HCEC 1CT (cell line): ENCODE measurements at places on chromosomes 11 and 22.
A peak's percentile ranks its signal among the peaks of the same experiment; 100 is the strongest.

GRCh38 chr22:46684706-46685105, 53.3 kb downstream of the CERK start:
- no peak for DNase-seq

GRCh38 chr11:47324520-47324919, 28.0 kb downstream of the MYBPC3 start:
- DNase-seq = no peak

GRCh38 chr11:67542169-67542568, 18.9 kb upstream of the CABP2 start:
- no peak for DNase-seq

GRCh38 chr11:9396310-9396709, 11.9 kb downstream of the IPO7 start:
- DNase-seq = no peak

DNA sequence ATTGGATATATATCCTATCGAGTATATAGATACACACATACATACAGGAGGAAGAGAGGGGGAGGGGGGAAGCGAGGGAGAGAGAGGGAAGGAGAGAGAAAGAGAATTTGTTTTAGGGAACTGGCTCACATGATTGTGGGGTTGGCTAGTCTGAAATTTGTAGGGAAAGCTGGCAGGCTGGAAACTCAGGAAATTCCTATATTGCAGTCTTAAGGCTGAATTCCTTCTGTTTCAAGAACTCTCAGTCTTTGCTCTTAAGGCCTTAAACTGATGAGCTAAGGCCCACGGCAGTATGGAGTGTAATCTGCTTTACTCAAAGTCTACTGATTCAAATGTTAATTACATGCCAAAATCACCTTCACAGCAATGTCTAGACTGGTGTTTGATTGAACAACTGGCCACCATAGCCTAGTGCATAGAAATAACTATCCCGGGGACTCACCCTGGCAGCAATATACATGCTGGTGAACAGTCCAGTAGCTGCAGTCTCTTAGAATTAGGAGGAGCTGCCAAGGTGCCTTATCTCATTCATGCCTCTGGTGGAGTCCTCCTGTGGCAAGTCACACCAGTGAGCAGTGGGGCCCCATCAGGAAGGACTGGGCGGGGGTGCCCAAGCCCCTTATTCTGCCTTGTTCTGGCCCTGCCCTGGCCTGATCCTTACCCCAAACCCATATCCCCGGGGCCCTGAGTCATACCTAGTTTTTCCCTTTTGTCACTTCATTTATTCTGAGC, 59.7 kb upstream of the AMPD3 start:
- no peak for DNase-seq

- DNase-seq = no peak
These were observed 32.1 kb upstream of the SOX10 start for GRCh38 chr22:38016182-38017151.

DNA sequence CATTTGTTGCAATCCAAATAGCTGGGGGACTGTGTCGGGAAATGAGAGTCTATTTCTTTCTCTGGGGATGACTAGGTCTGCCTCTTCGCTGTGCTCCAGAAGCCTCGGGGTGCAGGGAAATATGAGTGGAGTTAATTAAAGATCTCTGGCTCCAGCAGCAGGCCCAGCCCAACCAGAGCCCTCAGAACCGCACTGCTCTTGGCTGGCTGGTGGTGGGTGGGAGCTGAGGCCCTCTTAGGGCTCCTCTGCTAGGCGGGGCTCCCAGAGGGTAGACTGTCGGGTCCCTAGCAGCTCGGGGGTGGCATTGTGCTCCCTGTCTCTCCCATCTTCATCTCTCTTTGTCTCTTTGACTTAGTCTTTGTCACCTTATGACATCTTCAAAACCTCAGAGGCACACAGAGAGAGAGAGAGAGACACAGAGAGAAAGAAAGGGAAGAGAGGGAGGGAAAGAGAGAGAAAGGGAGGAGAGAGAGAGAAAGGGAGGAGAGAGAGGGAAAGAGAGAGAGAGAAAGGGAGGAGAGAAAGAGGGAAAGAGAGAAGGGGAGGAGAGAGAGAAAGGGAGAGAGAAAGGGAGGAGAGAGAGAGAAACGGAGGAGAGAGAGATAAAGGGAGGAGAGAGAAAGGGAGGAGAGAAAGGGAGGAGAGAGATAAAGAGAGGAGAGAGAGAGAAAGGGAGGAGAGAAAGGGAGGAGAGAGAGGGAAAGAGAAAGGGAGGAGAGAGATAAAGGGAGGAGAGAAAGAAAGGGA, 20.2 kb downstream of the MPPED1 start:
- DNase-seq = no peak

DNA sequence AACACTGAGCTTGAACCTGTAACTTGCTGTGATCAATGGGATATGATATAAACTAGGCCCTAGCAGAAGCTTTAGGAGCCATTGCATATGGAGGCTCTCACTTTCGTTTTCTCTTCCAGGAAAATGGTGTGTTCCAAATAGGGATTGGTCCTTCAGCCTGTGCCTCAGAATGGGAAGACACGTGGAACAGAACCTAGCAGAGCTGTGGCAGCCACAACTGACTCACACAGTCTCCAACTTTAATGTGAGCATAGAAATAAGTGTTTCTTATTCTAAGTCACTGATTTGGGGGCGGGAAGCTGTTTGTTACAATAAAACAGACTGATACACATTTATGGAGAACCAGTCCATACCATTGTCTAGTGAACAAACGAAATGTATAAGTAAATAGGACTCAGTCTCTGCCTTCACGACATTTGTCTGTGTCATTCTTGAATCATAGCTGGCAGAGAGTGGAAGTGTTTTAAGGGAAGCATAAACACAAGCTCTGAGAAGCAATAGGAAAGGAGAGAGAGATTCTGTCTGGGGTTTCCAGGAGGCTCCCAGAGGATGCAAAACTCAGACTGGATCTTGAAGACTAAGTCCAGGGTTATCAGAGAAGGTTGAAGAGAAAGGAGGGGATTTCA, 97.3 kb downstream of the GALNT18 start:
- no peak for DNase-seq

- DNase-seq = no peak
These were observed 9.0 kb downstream of the RPL27A start for GRCh38 chr11:8691601-8692000.

DNA sequence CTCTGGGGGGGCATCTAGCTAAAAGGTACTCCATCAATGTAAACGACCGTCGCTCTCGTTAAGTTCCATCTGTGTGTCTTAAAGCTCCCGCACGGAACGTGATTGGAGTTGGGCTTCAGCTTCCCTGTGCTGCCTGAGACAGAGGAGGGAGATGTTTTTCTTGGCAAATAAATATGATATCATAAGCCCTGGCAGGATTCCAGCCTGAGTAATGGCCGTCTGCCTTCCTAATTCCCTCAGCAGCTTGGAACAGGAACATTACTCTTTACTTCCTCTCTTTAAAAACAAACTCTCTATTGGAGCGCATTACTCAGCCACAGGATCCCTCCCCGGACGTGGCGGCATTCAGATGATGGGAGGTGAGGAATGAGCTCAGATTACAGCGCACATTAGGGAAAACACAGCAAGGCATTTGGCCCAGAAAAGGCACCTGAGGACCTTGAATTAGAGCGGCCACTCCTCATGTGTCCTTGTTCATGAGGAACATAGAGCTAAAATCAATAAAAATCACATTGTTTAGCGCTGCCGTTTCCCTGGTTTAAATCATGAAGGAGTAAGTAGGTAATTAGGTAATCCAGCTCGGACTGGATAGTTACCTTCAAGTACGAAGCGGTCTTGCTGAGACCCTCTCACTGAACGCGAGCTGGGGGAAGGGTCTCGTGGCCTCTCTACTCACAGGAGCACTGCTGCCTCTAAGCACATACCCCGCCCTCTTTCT, 230.4 kb downstream of the ST3GAL4 start:
- peak; percentile 88 for DNase-seq

DNA sequence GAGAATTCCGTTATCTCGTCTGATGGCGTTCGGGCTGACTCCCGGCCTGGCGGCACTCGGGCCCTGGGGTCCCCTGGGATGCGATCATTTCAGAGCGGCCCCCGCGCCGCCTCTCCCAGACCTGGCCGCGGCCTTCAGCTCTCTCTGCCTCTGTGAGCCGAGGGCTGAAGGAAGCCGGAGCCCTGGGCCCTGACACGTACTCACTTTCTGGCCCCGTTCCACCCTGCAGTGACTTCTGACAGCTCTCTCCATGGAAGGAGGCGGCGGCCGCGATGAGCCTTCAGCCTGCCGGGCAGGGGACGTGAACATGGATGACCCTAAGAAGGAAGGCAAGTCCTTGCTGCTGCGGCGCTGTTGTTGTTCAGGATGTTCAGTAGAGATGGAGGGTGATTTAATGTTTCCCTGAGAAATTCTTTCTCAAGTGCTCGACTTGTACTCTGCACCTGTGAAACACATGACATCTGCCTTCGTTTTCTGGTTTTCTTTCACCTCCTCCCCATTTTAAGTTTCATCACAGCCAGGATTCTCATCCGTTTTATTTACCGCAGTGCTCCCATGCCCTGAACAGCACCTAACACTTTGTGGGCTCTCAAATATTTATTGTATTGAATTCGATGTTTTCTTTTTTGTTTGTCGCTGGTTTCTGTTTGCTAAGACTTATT, 612 bp downstream of the GTSE1 start:
- peak; percentile 55 for DNase-seq

- no peak for DNase-seq
These were observed 1.7 kb upstream of the MYEOV start for GRCh38 chr11:69292221-69292648.

DNA sequence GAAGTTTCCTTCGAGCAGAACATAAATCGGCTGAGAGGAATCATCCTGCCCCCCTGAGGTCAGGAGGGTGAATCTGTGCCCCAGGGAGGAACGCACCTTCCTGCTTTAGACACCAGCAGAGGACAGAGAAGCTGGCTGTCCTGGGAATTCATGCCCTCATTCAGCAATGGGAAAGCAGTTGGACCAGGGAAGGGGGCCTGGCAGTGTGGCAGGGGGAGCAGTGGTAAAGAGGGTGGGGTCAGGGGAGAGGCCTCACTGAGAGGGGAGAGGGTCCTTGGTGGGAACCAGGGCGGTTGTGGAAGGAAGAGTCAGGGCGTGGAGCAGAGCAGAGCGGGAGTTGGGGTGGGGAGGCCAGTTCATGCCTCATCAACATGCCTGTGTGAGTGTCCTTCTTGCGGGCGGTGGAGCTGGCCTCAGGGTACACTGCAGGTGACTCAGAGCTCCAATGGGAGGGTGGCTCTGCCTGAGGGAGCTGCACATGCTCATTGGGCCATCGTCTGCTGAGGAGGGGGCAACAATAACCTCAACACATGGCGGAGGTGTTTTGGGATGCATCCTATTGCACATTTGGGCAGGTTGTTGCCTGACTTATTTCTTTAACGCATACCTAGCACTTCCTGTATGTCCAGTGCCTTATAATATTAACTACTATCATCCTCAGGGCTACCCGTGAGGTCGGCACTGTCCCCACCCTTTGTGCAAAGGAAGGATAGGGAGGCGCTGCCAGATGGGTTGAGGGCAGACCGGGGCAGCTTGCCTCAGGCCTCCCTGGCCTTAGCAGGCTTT, 23.2 kb downstream of the MED15 start:
- peak; percentile 88 for DNase-seq

- no peak for DNase-seq
These were observed 237.3 kb upstream of the CADM1 start for GRCh38 chr11:115741376-115742107.

DNA sequence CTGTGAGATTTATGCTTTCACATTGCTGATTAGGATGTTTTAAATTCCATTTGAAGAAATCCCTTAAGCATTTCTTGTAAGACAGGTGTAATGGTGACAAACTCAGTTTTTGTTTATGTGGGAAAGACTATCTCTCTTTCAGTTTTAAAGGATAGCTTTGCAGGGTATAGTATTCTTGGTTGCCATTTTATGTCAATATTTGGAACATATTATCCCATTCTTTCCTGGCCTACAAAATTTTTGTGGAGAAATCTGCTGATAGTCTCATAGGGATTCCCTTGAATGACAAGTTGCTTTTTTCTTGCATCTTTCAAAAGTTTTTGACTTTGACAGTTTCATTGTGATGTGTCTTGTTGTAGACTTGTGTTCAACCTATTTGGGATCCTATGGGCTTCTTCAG, 28.8 kb downstream of the NAGA start:
- no peak for DNase-seq

- DNase-seq = no peak
These were observed 10.9 kb downstream of the SMCO4 start for GRCh38 chr11:93532281-93532789.

GRCh38 chr11:60887556-60887955, 18.8 kb downstream of the PRPF19 start:
- peak; percentile 44 for DNase-seq

DNA sequence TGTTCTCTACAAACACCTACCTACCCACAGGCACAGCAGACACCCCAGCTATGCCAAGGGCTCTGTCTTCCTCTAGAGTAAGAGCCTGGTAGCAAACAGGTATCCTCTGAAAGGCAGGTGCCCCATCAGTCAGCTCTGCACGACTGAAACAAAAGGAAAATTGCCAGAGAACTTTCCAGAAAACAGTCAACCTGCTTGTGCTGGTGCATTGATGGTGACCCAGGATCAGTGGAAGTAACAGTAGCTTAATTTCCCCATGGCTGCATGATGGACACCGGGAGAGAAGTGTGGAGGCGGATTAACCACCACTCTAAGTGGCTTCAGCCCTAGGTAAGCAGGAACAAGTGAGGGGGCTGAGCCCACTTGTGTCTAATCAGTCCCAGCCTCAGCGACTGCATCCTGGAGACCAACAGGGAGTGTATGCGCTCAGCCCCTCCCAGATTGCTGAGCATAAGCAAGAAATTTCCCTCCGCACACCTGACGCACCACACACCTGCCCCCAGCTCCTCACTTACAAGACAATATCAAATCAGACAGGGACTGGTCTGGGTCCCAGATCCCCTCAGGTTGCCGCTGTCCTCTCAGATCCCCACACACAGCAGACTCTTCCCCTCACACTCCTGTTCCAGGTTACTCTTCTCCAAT, 70.7 kb upstream of the IGLL5 start:
- DNase-seq = no peak

GRCh38 chr11:107830915-107831540, 27.6 kb downstream of the SLC35F2 start:
- no peak for DNase-seq

DNA sequence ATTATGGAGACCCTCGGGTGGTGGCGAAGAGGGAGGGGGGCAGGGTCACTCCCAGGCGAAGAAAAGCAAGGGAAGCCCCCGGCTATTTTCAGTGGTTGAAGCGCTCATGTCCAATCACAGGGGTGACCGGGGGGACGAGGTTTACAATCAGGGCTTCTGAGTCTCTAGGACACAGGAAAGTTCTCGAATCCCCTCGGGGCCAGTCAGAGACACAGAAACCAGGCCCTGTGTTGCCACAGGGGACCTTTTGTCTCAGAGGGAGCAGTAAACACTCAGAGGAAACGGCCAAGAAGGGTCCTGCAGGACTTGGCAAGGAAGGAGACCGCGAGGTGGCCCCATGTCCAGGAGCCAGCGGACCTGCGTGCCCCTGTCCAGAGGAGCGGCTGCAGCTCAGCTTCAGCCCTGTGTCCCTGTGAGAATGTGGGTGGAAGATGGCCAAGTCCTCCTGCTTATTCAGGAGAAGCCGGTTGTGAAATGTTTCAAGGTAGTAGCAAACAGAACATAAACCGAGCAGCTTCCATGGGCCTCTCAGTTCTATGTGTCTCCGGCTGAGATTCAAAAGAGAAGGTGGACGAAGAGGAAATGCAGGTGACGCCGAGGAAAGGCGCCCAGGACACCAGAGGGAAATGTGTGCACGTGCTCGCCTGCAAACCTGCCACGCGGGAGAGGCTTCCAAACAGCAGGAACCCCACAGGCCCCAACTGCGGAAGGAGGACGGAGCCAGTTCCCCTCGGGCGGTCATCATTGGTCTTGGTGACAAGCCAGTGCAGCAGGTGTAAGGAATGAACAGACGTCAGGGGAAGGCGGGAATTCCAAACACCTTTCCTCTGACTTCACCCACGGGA, 357.6 kb downstream of the BRD1 start:
- no peak for DNase-seq
